ENCODE measurements at places on chromosomes 2 and 18.

DNA sequence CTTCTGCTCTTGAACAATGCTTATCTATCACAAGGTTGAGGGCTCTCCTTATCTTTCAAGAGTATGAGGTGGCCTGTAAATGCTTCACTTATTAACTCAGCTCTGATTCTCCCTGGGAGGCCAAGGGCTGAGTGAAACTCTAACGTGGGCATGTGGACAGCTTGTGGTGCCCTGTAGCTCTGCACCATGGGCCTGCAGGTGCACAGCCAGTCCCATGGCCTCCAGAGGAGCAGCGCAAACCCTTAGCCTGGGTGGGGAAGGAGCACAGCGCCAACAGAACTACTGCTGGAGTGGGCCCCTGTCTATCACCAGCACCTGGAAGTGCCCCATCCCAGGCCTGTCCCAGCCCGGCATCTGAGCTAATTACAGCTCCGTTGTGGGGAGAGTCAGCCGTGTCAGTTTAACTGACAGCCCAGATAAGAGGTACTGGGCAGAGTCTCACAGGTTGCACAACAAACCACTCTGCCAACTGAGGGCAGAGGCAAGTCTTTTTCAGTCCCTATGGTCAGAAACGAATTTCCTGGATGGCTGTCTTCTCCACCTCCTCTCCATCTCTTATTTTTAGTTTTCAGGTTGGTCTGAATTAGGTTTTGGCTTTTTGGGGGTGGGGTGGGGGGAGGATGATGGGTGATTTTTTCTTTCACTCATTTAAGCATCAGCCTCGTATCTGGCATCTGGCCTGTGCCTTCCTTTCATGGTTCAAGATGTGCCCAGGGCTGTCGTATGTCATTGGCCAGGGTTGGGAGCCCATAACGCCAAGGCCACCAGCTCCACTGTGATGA is 219.5 kb downstream of the BCL2 start:
- DNase-seq = peak; percentile 47

DNA sequence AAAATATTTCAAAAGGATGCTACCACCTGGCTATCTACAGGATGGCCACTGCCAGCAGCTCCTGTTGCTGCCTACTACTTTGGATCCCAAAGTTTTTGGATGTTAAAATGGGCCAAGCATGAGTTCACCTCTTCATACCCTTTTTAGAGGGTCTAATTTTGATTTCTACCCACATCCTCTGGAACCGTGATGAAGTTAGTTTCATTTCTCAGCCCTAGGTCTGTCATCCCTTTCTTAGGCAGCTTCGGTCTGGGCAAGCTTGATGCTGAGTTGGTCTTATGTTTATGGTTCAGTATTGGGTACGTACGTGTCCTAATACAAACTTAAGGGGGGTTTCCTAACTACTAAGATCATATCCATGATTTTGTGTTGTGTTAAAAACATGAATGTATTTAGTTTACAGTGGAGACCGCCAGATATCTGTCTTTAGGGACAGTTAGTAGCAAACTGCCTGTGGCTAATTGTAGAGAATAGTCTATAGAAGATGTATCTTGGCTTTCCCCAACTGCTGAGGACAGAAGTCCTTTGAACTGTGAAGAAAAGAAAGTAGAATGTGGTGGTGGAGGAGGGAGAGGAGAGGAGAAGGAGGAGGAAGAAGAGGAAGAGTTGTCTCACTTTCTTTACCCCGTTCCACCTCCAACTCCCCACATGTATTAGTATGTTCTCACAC is 184.9 kb downstream of the UBE2E3 start:
- peak; percentile 40 for DNase-seq

GRCh38 chr2:24558781-24559472 is 67.9 kb downstream of the NCOA1 start:
- no peak for DNase-seq

GRCh38 chr2:164835302-164835701 is 6.3 kb downstream of the COBLL1 start:
- no peak for DNase-seq

DNA sequence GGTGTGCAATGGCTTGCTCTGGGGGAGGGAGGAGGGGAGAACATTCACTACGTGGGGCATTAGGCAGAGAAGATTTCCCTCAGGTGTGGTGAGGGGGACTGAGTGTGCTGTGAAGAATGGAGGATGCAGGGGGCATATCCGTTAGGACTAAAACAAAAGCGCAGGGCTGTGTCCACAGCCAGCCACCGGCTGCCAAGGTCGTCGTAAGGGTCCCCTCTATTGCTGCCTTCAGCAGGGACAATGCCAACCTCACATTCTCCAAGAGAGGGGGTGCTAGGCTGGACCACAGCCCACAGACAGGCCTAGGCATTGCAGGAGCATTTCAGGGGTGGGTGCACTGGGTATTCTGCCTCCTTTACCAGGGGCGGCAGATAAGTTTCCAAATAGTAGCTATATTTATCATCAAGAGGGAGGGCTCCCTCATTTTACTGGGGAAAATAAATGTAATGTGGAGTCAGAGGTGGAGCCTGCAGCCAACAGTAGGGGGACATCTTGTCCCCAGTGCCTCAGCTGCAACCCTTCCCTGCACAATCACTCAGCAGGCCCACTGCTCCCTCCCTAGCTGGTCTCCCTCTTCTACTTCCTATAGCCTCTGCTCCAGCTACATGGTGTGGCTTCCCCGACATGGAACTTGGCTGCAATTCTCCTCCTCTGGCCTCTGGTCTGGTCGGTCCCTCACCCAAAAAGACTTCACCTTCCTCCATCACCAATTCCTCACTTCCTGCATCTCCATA is 74.9 kb upstream of the OTOF start:
- DNase-seq = no peak

GRCh38 chr2:55970500-55970899 is 46.9 kb upstream of the EFEMP1 start:
- DNase-seq = no peak

GRCh38 chr2:182066400-182067087 is 80.9 kb downstream of the PPP1R1C start:
- DNase-seq = no peak

DNA sequence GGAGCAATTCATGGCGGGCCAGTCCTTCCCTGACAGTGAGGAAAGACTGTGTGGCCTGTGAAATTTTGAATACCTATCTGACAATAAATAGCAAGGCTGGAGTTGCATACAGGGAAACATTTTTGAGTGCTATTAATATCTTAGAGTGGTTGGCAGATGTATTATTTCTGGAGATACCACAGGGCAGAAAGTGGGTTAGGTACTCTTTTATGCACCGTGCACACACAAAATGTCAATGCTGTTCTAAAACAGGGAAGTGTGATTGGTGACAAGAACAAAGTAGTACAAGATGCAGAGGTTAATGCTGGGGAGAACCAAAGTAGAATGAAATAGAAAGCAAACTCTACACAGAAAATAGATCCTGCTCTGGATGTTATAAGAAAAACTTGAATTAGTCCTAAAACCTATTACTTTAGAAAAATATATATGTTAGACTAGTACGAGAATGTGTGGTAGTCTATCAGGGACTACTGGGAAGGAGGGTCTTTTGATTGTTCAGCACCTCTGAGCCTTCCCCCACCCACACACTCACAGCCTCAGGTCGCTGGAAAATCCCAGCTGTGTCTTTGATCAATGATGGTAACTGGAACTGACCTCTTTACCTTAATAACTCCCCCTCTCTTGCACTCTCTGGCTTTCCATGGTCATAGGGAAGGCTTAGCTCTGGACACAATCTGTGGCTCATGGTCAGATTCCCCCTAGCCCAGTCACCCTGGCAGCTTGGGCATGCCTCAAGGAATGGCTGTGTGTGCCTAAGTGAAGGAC is 58.2 kb downstream of the SERPINB8 start:
- peak; percentile 49 for DNase-seq

DNA sequence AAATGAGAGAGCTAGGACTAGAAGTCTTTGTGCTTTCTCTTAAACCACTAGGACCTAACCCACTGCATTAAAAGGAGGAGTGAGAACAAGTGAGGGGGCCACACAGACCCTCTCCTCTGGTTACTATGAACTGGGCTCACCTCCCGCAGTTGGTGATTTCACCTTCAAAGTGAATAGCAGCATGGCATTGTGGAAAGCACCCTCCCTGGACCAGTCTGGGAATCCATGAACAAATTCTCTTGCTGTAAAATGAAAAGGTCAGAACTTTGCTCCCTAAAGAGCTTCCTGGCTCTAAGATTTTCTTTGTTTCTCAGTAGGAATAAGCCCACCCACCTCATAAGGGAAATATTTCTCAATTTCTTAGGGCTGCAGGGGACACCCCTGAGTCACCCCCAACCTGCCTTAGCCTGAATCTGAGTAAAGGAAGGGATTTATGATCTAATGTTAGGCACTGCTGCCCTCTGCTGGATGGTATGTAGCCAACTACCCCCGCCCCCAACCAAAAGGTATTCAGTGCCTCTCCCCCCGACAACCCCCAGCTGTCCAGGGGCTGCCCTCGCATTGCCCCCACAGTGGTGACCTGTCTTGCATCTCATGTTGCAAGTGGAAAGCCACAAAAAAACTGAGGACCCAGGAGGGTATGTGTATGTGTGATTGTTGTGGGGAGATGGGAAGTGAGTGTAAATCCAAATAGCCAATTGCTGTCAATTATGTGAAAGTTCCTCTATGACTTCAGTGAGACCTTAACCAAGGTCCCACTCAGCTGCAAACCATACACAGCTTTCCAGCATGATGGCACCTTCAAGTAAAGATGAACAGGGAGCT is 230.9 kb upstream of the SLC14A2 start:
- DNase-seq = peak; percentile 46

GRCh38 chr2:171923206-171923605 is 945 bp downstream of the HAT1 start:
- DNase-seq = no peak

DNA sequence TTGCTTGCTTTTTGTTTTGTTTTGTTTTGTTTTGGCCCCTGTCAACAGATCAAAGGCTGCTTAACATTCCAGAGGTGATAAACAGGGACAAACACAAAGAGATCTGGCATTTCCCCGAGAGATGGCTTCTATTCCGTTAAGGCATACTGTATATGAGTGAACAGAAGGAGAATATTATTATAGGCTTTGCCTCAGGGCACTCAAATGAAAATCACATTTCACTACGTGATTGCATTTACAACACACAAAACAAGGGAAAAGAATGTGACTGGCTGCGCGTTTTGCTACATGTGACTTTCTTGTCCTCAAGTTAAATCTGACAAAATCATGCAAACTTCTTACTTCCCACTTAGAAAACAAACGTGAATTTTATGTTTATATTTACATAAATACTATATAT is 1037.9 kb upstream of the DDX18 start:
- no peak for DNase-seq

GRCh38 chr2:201197781-201198180 is 14.8 kb downstream of the CASP10 start:
- no peak for DNase-seq
